ENCODE measurements at places on chromosomes 4 and X.

DNA sequence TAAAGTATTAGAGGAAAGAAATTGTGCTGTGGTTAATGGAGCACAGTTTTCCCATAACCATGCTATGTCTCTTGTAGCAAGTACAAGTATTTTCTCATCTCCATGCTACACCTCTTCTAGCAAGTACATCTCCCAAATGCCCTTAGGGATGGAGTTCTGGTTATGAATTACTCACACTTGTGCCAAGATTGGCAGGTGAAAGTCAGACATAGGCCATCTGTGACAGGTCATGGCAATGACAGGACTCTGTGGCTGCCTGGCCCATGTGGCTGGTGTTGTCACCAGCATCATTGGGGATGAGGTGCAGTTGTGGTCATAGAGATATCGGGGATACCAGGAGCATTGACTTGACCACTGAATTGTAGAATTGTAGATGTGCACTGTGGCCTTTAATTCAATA is 310.2 kb downstream of the FAT4 start:
- DNase-seq: no peak

DNA sequence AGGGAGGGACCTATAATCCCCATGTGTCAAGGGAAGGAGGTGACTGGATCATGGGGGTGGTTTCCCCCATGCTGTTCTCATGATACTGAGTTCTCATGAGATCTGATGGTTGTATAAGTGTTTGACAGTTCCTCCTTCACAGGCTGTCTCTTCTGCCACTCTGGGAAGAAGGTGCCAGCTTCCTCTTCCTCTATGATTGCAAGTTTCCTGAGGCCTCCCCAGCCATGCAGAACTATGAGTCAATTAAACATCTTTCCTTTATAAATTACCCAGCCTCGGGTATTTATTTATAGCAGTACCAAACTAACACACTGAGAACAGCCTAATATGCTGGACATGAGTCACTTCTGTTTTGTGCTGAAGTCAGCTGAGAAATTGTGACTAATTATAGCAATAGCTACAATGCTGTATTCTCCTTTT is 656.9 kb upstream of the CPEB2 start:
- peak; percentile 30 for DNase-seq

- no peak for DNase-seq
These were observed 39.7 kb downstream of the TSPAN5 start for GRCh38 chr4:98618680-98619079.

GRCh38 chr4:163157157-163157556 is 9.5 kb downstream of the NAF1 start:
- no peak for DNase-seq

DNA sequence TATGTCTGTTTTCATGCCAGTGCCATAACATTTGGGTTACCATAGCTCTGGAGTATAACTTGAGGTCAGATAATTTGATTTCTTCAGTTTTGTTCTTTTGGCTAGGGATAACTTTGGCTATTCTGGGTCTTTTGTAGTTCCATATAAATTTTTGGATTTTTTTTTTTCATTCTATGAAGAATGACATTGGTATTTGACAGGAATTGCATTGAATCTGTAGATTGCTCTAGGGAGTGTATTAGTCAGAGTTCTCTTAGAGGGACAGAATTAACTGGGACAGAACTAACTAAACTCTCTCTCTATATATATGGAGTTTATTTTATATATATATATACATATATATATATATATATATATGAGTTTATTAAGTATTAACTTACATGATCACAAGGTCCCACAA is 32.2 kb upstream of the SLIT2 start:
- DNase-seq: no peak

DNA sequence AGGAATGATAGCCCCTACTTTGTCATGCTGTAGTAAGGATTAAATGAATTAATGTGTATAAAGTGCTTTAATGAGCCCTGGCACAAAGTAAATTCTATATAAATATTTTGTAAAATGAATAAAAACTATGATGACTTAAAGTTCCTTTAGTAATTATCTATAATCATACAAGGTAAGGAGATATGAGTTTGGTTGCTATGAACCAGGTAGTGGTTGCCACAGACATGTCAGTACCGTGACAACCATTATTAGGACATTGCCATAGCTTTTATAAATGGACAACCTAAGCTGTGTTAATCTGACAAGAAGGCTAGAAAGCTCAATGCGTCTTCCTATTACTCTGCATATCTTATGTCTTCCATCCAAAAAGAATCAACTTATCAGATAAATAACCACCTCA is at the start of gene ARL13A:
TSS of gene ARL13A (plus strand) at position 301 of the 400 bp plus-strand sequence. CDS start 3,982 bp downstream, outside the sequence.
- no peak for DNase-seq

DNA sequence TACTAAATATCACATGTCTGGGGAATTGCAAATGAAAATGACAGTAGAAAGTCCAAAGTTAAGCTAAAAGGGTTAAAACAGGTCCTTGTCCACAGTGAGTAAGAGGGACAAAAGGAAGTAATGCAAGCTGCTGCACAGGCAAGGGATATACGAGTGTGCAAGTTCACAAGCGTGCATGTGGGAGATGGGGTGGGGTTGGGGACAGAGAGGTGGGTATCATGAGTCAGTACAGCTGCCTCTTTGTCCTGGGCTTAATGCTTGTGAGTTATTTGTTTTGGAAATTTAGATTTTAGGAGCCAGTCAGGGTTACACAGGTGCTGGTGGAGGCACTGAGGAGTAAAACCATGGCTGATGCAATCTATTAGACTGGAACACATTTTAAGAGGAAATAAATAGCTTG is 3.3 kb upstream of the GPRASP2 start:
- no peak for DNase-seq

DNA sequence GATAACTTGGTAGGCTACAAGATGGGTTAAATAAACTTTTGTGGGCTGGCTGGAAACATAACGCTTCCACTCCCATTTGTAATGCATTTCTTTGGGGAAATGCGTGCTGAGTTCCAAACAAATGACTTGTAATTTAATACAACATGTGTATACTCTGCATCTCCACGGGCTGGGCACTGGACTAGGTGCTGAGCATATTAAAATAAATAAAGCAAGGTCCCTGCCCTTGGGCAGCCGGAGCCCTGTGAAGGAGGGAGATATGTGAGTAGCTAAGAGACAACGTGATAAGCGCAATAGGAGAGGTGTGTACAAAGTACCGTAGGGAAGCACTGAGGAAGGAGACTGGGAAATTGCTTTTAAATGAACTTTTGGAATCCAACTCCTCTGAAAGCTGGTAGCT is 147.2 kb upstream of the RBPJ start:
- DNase-seq: no peak

DNA sequence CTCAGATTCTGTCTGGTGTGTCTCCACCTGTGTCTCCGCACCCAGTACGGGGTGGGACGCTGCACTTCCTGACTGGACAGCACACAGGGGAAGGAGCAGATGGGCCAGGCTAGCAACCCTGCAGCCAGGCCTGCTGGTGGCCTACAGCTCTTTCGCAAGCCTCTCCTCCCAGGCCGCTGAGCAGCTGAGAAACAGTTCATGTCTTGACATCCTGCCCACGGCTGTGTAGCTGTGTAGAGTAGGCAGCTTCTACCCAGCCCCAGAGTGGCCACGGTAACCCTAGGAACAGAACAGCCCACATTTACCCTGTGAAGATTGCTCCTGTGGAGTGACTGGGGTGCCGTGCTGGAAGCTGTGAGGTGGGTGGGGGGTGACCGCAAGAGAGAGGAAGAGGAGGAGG is 38.9 kb downstream of the CCNQ start:
- no peak for DNase-seq

DNA sequence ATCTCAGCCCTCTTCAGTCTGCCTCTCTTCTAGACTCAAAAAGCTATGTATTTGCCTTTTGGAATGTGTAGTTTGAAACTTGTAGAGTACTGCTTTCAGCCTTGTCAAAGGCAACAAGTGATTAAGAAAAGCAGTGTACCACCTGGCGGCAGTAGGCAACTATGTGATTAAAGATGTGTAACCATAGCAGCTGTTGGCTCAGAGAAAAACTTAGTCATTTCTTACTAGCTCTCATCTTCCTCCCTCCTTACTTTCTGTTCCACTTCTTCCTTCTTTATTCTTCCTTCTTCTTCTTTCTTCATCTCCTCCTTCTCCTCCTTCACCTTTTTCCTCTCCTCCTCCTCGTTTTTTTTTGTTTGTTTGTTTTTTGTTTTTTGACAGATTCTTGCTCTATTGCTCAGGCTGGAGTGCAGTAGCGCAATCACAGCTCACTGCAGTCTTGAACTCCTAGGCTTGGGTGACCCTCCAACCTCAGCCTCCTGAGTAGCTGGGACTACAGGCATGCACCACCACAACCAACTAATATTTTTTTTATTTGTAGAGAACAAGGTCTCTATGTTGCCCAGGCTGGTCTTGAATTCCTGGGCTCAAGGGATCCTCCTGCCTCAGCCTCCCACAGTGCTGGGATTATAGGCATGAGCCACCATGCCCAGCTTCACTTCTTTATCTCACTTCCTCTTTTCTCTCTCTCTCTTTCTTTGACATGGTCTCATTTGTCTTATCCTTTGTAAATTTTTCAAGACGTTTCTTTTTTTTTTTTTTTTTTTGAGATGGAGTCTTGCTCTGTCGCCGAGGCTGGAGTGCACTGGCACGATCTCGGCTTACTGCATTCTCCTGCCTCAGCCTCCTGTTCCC is 32.6 kb downstream of the ABHD18 start:
- peak; percentile 29 for DNase-seq

DNA sequence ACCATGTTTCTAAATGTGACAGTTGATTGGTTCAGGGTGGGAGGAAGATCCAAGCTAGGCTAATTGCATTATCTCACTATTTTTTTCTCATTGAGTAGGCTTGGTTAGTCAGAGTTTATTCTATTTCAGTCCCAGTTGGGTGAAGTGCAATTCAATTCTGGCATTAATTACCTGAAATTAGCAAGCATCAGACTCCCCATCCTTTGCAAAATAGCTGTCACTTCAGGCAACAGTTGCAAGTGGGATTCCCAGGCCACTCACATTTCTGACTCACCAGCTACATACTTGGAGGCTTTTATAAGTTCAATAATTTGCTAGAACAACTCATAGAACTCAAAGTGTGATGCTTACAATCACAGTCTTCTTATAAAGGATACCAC is 155.8 kb upstream of the HAND2 start:
- DNase-seq: no peak

- no peak for DNase-seq
These were observed 45.0 kb downstream of the NAF1 start for GRCh38 chr4:163121689-163122088.

- no peak for DNase-seq
These were observed 53.0 kb downstream of the CHST7 start for GRCh38 chrX:46626566-46626965.

GRCh38 chr4:16659694-16660093 is 238.8 kb downstream of the LDB2 start:
- DNase-seq: no peak

DNA sequence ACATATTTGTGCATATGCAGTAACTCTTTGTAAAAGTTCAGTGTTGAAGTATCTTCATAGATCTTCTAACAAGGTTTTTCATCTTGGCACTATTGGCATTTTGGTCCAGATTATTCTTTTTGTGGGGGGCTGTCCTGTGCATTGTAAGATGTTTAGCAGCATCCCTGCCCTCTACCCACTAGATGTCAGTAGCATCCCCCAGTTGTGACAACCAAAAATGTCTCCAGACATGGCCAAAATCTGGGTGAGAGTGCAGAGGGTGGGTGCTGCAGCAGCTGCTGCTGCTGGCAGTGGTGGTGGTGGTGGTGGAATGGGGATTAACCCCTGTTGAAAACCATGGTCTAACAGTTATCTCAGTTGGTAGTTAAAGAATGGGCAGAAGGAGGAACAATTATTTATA is 370.0 kb downstream of the GPAT3 start:
- DNase-seq: no peak

DNA sequence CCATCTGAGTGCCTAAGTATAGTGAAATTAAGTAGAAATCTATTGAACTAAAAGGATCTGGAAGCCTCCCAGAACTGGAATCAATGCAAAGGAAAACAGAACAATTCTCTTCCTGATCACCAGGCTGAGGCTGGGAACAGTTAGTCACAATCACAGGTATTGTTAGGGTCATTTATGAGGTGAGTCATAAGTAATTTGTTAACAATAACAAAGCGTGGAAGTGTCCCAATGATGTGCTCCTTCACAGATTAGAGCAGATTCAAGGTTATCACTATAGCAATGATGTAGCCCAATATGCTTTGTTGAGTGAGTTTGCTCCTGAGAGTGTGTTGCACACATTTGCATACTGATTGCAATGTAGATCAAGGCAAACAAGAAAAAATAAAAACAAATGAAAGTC is 228.1 kb downstream of the ZNF674 start:
- peak; percentile 71 for DNase-seq

DNA sequence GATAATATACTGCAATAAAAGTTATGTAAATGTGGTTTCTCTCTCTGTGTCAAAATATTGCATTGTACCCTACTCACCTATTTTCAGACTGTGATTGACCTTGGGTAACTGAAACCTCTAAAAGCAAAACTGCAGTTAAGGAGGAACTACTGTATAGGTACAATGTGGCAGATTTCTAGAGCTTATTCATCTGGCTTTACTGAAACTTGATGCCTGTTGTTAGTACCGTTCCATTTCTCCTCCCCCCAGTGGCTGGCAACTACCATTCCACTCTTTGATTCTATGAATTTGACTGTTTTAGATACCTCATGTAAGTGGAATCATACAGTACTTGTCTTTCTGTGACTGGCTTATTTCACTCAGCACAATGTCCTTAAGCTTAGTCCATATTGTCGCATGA is 61.9 kb downstream of the HOPX start:
- DNase-seq: no peak

DNA sequence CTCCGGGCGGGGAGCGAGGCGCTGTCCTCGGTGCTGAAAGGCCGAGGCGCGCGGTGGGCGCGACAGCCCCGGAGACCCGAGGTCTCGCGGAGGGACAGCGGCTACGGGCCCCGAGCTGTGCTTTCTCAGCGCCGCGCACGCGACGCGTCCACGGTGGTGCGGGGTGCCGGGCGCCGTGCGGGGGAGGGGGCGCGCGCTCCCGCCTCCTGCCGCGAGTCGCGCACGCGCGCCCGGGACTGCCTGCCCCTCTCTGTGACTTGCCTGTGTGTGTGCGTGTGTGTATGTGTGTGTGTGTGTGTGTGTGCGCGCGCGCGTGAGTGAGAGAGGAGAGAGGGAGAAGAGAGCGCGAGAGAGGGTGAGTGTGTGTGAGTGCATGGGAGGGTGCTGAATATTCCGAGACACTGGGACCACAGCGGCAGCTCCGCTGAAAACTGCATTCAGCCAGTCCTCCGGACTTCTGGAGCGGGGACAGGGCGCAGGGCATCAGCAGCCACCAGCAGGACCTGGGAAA is at the start of gene GRIA2:
TSS of gene GRIA2 (plus strand) at position 358 of the 511 bp plus-strand sequence. CDS start 315 bp downstream, outside the sequence.
- peak; percentile 76 for DNase-seq
